ENCODE measurements at places on chromosomes 11 and 22.

GRCh38 chr11:11318961-11319360, 34.1 kb downstream of the CSNK2A3 start:
- no peak for DNase-seq

- DNase-seq, result no peak
Measured at GRCh38 chr11:1894759-1895158, 3.1 kb upstream of the PRR33 start.

DNA sequence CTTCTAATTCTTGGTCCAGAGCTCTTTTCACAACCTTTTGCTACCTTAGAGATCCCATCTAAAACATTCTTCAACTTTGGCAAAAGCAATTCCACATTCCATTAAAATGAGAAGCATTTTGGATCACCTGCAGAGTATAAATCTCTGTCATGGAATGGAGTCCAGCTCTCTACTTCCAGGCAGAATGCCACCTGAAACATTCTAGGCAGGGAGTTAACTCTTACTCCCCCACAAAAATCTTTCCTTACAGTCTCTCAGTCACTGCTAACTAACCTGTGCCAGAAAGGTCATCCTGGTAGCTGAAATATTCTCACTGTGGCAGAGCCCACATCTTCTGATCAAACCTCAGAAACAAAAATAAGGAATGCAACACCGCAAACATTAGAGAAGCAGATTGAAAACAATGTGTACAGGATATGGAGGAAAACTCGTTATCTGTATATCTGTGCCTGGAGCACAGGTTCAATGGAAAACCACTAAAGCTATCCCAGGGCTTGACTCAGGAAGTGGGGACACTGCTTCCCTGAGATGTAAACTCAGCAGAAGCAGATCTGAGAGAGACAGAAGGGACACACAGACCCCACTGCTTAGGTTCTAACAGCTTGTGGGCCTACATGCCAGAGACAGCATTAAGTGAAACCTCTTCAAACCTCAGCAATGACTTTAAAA, 78.9 kb downstream of the KCNC1 start:
- DNase-seq, result peak; percentile 15

- no peak for DNase-seq
Measured at GRCh38 chr11:68498321-68498720, 37.8 kb downstream of the PPP6R3 start.

DNA sequence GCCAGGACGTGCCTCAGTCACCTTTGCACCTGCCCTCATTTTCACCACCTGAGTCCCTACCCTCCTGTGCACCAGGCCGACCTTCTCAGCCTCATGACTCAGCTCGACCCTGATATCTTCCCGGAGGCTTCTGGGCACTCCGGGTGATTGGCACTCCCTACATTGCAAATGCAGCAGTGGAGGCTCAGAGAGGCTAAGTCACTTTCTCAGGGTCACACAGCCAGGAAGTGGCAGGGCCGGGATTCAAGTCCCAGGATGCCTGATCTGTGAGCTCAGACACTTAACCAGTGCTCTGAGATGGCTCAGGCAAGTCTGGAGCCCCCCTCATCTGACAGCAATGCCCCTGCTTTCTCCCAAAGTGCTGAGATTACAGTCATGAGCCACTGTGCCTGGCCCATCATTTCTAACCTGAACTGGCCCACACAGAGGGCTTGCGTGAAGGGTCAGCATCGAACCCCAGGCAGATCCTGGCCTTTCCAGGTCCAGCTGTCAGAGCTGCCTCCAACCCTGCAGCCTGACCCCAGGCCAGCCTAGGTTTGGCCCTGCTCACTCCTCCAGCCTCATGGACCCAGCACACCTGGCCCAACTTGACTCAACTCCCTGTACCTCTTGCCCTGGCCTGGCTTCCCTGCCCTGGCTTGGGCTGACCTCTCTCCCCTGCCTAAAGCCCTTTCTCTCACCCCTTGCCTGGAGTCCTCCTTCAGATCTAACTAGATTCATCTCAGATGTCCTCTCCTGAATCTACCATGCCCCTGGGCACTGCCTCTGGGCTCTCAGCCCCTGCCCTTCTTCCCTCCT, 40.7 kb upstream of the RTL6 start:
- DNase-seq, result no peak

GRCh38 chr22:37830093-37830842, 7.1 kb downstream of the GALR3 start:
- no peak for DNase-seq

- DNase-seq, result no peak
Measured at GRCh38 chr22:19438298-19438697, 6.0 kb downstream of the MRPL40 start.

GRCh38 chr22:20243537-20244249, 24.4 kb downstream of the RTN4R start:
- DNase-seq, result peak; percentile 63

DNA sequence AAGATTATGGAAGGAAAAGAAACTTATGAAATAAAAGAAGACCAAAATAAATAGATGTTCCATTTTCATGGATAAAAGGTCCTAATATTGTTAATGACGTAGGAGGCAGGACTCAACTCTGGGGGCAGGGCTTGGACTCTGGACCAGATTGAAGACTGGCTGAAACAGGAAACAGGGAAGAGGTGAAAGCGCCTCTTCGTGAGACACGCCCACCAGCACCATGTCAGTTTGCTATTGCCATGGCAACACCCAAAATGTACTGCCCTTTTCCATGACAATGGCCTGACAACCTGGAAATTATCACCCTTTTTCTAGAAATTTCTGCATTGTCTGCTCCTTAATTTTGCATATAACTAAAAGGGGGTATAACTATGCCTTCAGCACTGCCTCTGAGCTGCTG, 1522.2 kb downstream of the TBC1D22A start:
- DNase-seq, result no peak

DNA sequence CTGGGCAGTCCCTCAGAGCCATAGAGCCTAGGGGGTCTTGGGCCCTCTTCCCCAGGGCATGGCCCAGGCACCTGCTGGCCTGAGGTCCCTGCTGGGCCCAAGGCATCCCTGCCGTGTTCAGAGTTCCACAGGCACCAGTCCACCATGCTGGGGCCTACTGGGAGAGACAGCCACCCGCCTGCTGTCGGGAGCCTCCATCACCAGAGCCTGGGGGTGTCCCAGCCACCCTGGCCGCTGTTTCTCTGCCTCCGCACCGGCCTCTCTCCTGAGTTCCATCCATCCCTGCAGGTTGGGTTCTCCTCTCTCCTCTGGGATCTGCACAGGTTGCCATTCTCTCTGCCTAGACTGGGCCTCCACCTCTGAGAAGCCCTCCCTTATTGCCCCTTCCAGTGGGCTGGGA, 68.6 kb downstream of the KCNQ1 start:
- DNase-seq, result no peak

DNA sequence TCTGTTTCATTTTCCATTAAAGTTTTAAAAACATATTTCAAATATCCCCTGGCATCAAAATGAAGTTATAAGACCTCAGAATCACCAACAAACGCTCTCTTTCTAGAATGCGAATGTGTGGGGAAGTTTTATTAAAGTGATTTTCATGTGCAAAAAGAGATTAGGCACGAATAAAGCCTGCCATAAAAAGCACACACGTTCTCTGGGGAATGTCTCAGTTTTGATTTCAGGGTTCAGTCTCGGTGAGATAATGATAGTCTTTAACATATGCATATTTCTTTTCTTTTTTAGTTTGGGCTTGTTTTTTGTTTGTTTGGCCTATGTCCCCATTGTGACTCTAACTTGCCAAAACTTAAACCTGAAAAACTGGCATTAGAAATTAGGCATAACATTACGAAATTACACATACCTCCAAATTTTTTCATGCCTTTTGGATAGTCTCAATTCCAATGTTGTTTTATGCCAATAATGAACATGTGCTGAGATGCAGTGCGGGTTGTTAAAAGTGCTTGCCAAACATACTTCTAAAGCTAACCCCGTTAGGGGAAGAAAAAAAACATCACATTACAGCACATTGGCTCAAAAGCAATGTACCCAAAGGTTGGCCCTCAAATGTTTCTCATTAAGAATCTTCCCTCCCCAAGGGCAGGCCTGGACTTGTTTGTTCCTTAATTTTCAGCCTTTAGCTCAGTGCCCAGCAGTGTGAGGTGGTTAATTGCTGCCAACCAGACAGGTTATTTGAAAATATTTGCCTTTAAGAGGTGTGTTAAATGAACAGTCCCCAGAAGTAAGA, 33.2 kb upstream of the FBLN1 start:
- peak; percentile 79 for DNase-seq

DNA sequence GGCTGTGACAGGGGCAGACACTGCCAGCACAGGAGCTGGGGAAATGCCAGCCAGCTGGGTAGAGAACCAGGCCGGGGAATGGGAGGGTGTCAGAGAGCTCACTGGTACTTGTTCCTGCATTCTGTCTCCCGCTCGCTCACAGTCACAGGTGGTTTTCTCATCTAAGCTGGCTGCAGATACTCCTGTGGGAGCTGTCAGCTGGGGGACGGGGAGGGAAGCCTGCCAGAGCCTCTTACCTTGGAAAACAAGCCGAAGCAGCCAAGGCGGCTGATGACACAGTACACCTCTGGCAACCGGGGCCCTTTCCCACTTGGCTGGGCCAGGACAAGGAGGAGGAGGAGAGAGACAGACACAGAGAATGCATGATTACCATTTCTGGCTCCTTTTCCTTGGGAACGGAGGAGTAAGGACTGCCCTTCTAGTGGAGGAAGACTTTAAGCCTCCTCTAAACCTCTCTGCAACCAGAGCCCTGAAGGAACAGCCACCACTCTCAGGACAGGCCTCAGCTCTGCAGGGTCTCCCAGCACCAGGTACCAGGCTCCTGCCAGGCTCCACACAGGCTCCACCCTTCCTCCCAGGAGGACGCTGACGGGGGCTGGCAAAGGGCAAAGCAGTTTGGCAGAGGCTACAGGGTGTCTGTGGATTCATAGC, 25.1 kb downstream of the RPL27A start:
- DNase-seq, result peak; percentile 33
